B cell (primary cell): ENCODE measurements at places on chromosomes 13 and 19.

GRCh38 chr13:108851660-108852059 is 222.2 kb downstream of the MYO16 start:
- no peak for DNase-seq

DNA sequence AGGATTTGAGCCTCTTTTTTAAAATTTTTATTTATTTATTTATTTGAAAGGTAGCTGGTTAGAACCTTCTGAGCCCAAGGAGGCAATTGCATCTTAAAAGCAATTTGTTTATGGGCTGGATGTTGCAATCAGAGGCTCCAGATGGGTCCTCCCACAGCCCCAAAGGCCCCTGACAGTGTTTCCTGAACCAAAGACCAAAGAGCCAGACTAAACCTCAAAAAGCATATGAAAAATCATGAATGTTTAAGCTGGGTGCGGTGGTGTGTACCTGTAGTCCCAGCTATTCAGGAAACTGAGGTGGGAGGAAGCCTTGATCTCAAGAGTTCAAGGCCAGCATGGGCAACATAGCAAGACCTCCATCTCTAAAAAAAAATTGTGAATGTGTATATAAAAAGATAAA is 67.8 kb upstream of the RGCC start:
- no peak for DNase-seq

DNA sequence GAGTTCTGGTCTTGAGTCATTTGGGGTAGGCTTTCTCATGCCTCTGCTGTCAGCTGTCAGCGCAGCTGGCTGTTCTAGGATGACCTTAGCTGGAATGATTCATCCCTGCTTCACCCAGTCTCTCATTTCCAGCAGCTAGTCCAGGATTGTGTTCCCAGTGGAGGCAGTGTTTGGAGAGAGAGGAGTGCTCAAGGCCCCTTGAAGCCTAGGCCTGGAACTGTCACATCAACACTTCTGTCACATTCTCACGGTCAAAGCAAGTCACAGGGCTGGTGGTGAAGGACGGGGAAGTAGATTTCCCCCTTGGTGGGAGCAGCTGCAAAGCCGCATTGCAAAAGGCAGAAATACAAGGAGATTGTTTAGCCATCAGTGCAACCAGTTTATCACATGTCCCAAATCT is 15.2 kb downstream of the TPT1 start:
- DNase-seq = no peak

- no peak for DNase-seq
Measured at GRCh38 chr13:77715233-77715891, 17.9 kb downstream of the SLAIN1 start.

GRCh38 chr13:91174886-91175501 is 172.5 kb upstream of the MIR17HG start:
- no peak for DNase-seq

DNA sequence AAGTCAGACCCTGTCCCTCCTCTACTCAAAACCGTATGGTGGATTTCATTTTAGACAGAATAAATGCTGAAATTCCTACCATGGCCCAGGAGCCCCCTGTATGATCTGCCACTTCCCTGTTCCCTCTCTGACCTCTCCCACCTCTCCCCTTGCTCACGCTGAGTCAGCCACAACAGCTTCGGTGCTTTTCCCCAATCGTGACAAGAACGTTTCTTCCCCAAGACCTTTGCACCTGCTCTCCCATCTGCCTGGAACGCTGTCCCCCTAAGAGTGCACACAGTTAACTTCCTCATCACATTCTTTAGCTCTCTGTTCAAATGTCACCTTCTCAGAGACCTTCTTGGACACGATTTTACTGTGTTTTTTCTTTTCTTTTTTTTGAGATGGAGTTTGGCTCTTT is 2.3 kb downstream of the VRK3 start:
- DNase-seq = no peak

DNA sequence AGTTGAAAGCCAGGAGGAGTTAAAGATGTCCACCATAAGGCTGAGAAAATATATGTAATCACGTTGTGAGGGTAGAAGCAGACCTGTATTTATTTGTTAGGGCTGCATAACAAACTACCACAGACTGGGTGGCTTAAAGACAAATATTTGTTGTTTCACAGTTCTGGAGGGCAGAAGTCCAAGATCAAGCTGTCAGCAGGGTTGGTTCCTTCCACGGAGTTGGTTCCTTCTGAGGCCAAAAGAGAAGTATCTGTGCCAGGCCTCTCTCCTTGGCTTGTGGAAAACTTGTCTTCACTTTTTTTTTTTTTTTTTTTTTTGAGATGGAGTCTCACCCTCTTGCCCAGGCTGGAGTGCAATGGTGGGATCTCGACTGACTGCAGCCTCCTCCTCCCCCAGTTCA is 73.7 kb upstream of the SLAIN1 start:
- DNase-seq = no peak

DNA sequence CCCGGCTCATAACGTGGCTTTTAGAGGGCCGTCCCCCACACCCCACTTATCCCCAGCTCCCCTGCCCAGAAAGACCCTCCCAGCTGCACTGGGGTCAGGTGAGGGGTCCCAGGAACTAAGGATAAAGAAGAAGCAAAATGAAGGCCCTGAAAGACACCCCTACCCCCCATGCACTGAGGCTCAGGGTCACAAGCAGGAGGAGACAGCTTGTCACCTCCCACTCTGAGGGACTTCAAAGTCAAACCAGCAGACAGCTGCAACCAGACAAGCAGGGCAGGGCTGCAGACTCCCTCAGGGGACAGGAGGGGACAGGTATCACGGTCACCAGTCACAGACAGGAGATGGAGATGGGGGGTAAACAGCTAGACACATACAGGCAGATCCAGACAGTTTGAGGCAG is 6.1 kb upstream of the NANOS3 start:
- DNase-seq = peak; percentile 25

DNA sequence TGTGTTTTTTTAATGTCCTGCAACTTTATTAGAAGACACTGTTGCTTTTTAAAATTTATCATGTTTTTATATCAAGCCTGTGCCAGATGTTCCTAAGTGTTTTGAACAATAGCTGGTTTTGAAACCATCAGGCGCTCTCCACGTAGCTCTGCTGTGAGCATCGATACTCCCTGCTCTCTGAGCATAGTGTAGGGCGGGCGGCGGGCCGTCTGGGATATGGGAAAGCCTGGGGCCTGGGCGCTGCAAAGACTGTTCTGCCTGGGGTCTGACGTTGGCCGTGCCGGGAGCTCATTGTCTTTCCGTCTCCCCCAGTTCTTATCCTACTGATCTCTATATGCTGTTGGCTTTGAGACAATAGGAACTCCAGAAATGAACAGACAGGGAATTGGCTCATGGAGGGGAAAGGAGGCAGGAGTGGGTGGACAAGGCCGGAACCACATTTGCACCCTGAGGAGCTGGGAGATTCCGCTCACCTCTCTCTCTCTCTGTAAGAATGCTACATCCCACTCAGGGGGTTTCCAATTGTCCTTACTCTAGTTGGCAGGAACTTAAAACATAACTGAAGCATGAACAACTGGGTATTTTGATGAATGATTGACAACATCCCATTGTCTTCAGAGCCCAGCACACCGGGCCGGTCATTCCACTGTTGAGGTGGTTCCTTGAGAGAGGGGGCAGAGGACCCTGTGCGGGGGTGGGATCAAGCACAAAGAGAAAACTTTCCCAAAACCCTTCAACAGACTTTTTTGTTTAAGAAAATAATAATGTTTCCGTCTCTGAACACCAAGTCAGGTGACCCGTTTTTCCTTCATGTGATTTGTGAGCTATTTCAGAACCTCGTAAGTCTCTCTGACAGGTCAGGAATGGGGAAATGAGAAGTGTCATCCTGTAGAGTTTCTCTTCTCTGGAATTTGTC is 64.7 kb downstream of the COL4A2 start:
- DNase-seq = no peak

- DNase-seq = peak; percentile 78
Measured at GRCh38 chr19:46487802-46488445, 7.7 kb downstream of the PNMA8B start.

DNA sequence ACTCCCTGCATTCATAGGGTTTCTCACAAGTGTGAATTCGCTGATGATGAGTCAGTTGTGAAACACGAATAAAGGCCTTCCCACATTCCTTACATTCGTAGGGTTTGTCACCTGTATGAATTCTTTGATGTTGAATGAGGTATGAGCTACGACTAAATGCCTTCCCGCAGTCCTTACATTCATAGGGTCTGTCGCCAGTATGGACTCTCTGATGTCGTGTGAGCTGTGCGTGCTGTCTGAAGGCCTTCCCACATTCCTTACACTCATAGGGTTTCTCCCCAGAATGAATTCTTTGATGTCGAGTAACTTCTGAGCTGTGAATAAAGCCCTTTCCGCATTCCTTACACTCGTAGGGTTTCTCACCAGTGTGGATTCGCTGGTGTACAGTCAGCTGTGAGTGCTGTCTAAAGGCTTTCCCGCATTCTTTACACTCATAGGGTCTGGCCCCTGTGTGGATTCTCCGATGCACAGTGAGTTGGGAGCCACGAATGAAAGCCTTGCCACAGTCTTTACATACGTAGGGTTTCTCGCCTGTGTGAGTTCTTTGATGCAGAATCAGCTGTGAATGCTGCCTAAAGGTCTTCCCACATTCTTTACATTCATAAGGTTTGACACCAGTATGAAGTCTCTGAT is 30.5 kb upstream of the COX7A1 start:
- DNase-seq = no peak

- DNase-seq = no peak
Measured at GRCh38 chr13:72849571-72849970, 67.6 kb downstream of the PIBF1 start.
